Neural progenitor cell (in vitro differentiated cells): ENCODE measurements at places on chromosomes 16 and 17.

GRCh38 chr16:5590416-5590815, 492.8 kb upstream of the EEF2KMT start:
- H3K27ac ChIP-seq = no peak overlapping the region
- H3K4me3 ChIP-seq = no peak overlapping the region
- DNase-seq = no peak
- H3K36me3 ChIP-seq = no peaks in the 10 kb centered on the region

DNA sequence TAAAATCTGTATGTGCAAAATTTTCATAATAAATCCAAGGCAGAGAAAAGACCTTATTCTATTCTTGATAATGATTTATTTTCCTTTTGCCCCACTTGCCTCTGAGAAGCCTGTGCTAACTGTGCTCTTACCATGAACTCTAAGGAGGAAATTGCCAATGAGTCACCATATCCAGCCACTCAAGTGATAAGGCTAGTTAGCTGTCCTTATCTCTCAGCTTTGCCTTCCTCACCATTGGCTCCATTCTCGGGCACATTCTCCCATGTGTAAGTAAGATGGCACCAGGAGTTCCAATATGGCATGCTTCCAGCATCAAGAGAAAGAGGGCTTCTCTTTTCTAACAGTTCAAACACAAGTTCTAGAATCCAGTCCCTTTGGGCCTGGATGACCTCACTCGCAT, 142.4 kb downstream of the TOX3 start:
- no peak overlapping the region for H3K27ac ChIP-seq
- H3K27me3 ChIP-seq = no peaks in the 10 kb centered on the region
- no peaks in the 10 kb centered on the region for H3K36me3 ChIP-seq
- DNase-seq = no peak

DNA sequence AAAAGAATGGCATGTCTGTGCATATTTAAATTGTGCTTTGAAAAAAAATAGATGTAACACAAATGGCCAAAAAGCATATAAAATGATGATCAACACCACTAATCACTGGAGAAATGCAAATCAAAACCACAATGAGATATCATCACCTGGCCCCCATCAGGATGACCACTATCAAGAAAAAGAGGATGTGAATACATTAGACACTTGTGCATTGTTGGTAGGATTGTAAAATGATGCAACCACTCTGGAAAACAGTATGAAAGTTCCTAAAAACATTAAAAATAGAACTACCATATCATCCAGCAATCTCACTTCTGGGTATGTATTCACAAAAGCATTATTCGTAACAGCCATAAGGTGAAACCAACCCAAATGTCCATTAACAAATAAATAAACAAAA, 91.5 kb downstream of the SPAG9 start:
- H3K27me3 ChIP-seq = no peaks in the 10 kb centered on the region
- no peak for DNase-seq
- H3K4me3 ChIP-seq = no peak overlapping the region

DNA sequence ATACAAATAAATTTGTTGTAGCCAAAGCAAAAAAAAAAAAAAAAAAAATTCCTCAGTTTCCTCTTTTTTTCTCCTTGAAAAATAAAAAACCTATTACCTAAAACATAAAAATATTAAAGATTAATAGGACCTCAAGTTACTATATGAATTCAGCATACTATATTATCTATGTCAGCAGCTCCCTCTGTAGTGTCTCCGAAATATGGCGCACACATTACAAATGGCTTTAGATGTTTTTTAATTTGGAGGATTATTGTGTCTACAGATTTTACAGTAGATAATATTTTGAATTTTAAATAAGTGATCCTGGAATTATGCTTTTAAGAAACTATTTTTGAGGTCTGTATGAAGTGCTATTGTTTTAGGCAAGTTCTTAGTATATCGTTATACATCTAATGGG, 94.4 kb downstream of the NLK start:
- H3K36me3 ChIP-seq = no peaks in the 10 kb centered on the region
- DNase-seq = no peak
- H3K4me1 ChIP-seq = peaks cover 4% of the 10 kb centered on the region

GRCh38 chr16:78499399-78499798, 399.9 kb downstream of the WWOX start:
- no peaks in the 10 kb centered on the region for H3K27me3 ChIP-seq
- no peak for DNase-seq
- H3K4me3 ChIP-seq = no peak overlapping the region

DNA sequence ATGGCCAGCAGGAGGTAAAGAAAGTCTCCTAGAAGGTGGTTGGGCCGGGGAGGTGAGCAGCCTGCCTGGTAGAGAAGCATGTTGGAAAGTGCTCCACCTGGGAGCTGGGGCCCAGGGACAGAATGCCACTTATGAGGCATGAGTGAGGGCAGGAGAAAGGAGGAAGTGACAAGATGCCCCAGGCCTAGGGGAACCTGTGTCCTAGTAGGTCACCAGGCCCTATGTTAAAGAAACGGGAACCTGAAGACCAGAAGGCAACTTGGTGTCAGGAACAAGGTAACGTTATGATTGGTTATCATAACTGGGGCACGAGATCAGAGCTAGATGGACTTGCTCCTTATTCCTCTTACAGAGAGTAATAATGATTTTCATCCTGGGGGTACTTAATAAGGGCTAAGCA, 34.3 kb downstream of the PITPNC1 start:
- H3K27ac ChIP-seq = no peak overlapping the region
- no peaks in the 10 kb centered on the region for H3K27me3 ChIP-seq
- no peak overlapping the region for H3K4me3 ChIP-seq
- no peaks in the 10 kb centered on the region for H3K4me1 ChIP-seq

GRCh38 chr17:38761612-38762011, 9.1 kb downstream of the PSMB3 start:
- no peaks in the 10 kb centered on the region for H3K36me3 ChIP-seq
- no peaks in the 10 kb centered on the region for H3K27me3 ChIP-seq
- H3K4me1 ChIP-seq = no peaks in the 10 kb centered on the region

GRCh38 chr17:76550712-76551615, 11.1 kb downstream of the PRCD start:
- no peak for DNase-seq
- H3K27me3 ChIP-seq = peaks cover under 1% of the 10 kb centered on the region
- no peak overlapping the region for H3K4me3 ChIP-seq

GRCh38 chr16:27258241-27258734, 10.3 kb downstream of the NSMCE1 start:
- DNase-seq = no peak
- no peaks in the 10 kb centered on the region for H3K36me3 ChIP-seq
- H3K27me3 ChIP-seq = no peaks in the 10 kb centered on the region
- peaks cover 26% of the 10 kb centered on the region for H3K4me1 ChIP-seq

GRCh38 chr17:73071066-73071999, 21.2 kb downstream of the SLC39A11 start:
- H3K4me1 ChIP-seq = no peaks in the 10 kb centered on the region
- H3K36me3 ChIP-seq = no peaks in the 10 kb centered on the region
- H3K4me3 ChIP-seq = no peak overlapping the region
- no peaks in the 10 kb centered on the region for H3K27me3 ChIP-seq
- H3K27ac ChIP-seq = no peak overlapping the region

GRCh38 chr16:27351989-27352388, 38.2 kb downstream of the IL4R start:
- H3K27me3 ChIP-seq = no peaks in the 10 kb centered on the region
- H3K4me3 ChIP-seq = no peak overlapping the region
- no peak for DNase-seq
- H3K4me1 ChIP-seq = no peaks in the 10 kb centered on the region

- H3K27ac ChIP-seq = no peak overlapping the region
- no peaks in the 10 kb centered on the region for H3K36me3 ChIP-seq
- DNase-seq = no peak
- no peaks in the 10 kb centered on the region for H3K4me1 ChIP-seq
- H3K27me3 ChIP-seq = no peaks in the 10 kb centered on the region
Observed at GRCh38 chr17:4407851-4408250, 25.9 kb upstream of the SPNS3 start.

DNA sequence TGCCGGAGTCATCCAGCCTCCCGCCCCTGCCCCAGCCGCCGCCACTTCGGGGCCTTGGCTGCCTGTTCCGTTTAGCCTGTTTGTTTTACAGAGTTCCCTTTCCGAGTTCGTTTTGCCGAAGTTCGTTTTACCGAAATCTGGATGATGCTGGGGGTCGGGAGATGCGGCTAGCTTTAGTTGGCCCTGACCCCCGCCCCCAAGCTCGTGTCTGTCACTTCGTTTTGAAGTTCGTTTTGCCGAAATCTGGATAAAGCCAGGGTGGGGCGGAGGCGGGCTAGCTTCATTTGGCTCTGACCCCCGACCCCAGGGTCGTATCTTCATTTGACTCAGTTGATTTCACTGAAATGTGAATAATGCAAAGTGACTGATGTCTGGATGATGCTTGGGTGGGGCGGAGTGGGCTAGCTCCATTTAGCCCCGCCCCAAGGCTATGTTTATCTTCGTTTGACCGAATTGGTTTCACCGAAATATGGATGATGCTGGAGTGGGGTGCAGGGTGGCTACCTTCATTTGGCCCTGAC, 591 bp downstream of the PSMD7 start:
- peak overlapping the region; percentile 87 for H3K4me3 ChIP-seq
- peak; percentile 25 for DNase-seq
- H3K27me3 ChIP-seq = no peaks in the 10 kb centered on the region
- peak overlapping the region; percentile 46 for H3K27ac ChIP-seq
- H3K36me3 ChIP-seq = peaks cover 20% of the 10 kb centered on the region
- H3K4me1 ChIP-seq = peaks cover 11% of the 10 kb centered on the region

- no peak overlapping the region for H3K27ac ChIP-seq
- no peaks in the 10 kb centered on the region for H3K4me1 ChIP-seq
- H3K4me3 ChIP-seq = no peak overlapping the region
- no peaks in the 10 kb centered on the region for H3K36me3 ChIP-seq
- H3K27me3 ChIP-seq = no peaks in the 10 kb centered on the region
Observed at GRCh38 chr17:49832840-49833599, 14.8 kb downstream of the TAC4 start.

- no peak overlapping the region for H3K27ac ChIP-seq
- H3K4me1 ChIP-seq = no peaks in the 10 kb centered on the region
- H3K4me3 ChIP-seq = no peak overlapping the region
- H3K36me3 ChIP-seq = no peaks in the 10 kb centered on the region
Observed at GRCh38 chr17:13581925-13582324, 19.8 kb downstream of the HS3ST3A1 start.

- no peak overlapping the region for H3K4me3 ChIP-seq
- no peaks in the 10 kb centered on the region for H3K27me3 ChIP-seq
- DNase-seq = no peak
- H3K36me3 ChIP-seq = no peaks in the 10 kb centered on the region
- no peaks in the 10 kb centered on the region for H3K4me1 ChIP-seq
- H3K27ac ChIP-seq = no peak overlapping the region
Observed at GRCh38 chr16:87198328-87198832, 118.8 kb downstream of the C16orf95 start.

- H3K27me3 ChIP-seq = no peaks in the 10 kb centered on the region
- DNase-seq = no peak
- H3K27ac ChIP-seq = no peak overlapping the region
- peaks cover 6% of the 10 kb centered on the region for H3K4me1 ChIP-seq
- no peak overlapping the region for H3K4me3 ChIP-seq
Observed at GRCh38 chr17:5425826-5426225, 5.8 kb downstream of the RPAIN start.

- no peak overlapping the region for H3K4me3 ChIP-seq
- H3K27ac ChIP-seq = no peak overlapping the region
- no peak for DNase-seq
Observed at GRCh38 chr16:21167360-21167759, 8.9 kb downstream of the LDAF1 start.

GRCh38 chr16:83676086-83676485, 131.7 kb upstream of the HSBP1 start:
- no peaks in the 10 kb centered on the region for H3K27me3 ChIP-seq
- no peak overlapping the region for H3K27ac ChIP-seq
- H3K4me3 ChIP-seq = no peak overlapping the region
- no peak for DNase-seq
- H3K4me1 ChIP-seq = peaks cover 22% of the 10 kb centered on the region
- no peaks in the 10 kb centered on the region for H3K36me3 ChIP-seq

DNA sequence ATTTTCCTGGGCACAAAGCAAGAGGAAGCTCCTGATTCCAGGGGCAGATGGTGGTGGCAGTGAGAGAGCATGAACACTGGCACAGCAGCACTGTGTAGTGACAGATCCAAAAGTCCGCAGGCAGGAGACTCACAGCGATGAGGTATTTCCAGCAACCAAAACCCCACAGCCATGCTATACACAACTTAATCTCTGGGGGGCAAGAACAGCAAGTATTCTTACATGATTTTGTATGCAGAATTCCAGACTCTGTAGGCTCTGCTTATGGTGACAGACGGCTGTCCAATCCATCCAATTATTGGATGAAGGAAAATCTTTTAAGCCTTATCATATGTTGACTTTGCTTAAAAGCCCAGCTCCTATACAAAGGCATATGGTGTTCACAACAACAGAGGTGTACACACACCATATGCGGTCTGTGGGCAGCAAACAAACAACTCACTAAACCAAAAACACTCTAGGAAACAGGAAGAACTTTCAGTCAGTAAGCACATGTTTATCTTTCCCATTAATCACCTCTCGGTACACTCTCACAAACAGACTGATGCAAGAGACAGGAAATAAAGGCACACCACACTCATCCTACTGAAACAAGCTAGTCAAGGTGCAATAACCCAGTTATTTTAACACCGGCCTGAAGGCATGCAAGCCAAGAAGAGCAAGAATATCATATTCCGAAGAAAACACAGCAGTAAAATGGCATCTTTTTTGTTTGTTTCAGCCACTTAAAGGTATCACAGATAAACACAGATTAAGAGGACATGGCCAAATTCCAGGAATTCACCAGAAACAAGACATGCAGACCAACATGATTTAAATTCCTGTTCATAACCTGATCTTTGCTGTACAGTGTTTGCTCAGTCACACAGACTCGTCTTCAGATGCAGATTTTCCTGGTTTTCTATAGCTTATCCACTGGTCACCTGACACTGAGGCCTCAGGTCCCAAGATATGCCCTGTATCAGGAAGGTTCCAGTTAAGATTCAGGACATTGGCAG, 47.8 kb downstream of the ERN1 start:
- H3K4me3 ChIP-seq = no peak overlapping the region
- H3K36me3 ChIP-seq = no peaks in the 10 kb centered on the region
- no peaks in the 10 kb centered on the region for H3K27me3 ChIP-seq
- H3K27ac ChIP-seq = no peak overlapping the region

DNA sequence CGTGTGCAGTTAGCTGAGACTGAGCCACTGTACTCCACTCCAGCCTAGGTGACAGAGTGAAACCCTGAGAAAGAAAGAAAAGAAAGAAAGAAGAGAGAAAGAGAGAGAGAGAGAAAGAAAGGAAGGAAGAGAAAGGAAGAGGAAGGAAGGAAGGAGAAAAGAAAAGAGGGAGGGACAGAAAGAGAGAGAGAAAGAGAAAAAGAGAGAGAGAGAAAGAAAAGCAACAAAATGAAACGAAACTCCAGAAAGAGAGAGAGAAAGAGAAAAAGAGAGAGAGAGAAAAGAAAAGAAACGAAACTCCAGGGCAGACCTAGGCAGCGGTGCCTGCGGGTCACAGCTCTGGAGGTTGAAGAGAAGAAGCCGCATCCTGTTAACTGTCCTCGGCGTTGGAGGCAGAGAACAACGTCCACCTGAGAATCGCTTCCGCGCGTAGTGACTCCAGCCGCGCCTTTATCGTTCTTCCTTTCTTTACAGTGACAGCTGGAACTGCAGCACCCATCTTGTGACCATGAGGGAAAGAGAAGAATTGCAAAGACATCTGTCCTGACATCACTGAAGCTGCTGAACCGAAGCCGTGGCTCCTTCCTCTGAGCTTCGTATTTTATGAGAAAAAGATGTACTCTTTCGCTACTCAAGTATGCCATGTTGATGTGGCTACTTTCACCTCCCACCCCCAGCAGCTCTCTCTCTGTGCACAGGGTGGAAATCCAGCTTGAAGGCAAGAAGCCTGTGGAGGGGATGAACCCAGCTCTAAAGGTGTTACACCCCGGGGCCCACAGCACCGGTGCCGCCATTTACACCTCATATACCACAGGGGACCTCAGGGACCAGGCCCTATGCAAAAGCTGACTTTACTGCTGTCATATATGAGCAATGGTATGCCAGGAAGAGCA, 56.9 kb upstream of the DOC2B start:
- no peaks in the 10 kb centered on the region for H3K36me3 ChIP-seq
- no peak overlapping the region for H3K27ac ChIP-seq
